NB4 (cell line): ENCODE measurements at places on chromosomes 2 and 18.
A peak's percentile ranks its signal among the peaks of the same experiment; 100 is the strongest.

GRCh38 chr18:26185267-26185666 lies 41.0 kb upstream of the TAF4B start:
- DNase-seq = peak; percentile 1

DNA sequence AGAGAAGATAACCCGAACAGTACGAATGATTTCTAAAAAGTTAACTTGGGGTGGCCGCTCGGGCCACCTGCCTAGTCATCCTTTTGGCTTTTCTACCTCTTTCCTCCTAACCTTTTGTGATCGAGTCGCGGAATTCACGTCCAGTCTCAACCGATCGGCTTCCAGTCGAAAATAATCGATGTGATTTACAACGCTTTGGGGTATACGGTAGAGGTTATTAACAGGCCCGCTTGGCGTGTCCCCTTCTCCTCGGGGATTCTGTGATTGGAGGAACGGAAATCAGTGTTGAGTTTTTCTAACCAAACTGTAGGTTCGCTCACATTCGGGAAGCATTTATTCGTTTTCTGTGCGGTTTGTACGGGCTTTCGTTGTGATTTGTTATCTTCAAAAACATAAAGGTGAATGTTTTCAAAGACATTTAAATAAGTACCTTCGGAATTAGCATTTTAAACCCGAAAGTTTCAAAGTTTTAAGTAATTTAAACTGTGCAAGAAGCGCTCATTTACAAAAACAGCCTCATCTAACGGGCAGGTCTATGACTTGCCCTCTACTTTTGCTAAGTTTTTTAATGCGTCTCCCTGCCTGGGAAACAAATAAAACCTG lies 588 bp upstream of the FOXI3 start:
- no peak for DNase-seq

DNA sequence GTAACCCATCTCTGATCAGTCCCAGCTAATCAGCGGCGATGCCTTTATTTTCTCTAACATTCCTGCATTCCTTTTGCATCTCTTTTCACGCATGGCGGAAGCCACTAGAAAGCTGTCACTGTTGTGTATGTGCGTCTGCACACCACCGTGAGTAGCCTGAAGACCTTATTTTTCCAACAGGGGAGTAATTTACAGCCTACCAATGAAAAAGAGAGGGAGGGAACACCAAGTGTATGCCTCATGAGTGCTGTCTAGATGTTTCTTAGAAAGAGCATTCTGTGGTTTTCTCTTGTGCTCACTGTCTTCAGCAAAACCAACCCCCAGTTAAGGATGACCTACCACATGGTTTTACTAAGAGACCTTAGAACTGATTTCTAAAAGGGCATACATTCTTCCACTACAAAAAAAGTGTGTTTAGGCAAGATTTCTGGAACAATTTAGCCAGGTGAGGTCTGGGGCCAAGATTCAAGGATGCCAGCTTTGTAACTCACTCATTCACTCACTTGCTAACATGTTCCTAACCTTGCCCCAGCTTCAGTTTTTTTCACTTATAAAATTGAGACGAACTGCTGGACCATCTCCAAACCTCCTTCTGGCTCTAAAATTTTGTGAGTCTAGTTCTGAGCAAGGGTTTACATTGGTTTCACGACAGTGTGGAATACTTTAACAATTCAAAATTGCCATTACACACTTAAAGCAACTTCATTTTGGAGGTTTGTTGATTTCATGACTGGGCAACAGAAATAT lies 51.4 kb downstream of the BCL2 start:
- no peak for DNase-seq

GRCh38 chr2:239725551-239725890 lies 299.6 kb downstream of the NDUFA10 start:
- DNase-seq = no peak

GRCh38 chr2:234410526-234410925 lies 86.4 kb downstream of the ARL4C start:
- DNase-seq = no peak

DNA sequence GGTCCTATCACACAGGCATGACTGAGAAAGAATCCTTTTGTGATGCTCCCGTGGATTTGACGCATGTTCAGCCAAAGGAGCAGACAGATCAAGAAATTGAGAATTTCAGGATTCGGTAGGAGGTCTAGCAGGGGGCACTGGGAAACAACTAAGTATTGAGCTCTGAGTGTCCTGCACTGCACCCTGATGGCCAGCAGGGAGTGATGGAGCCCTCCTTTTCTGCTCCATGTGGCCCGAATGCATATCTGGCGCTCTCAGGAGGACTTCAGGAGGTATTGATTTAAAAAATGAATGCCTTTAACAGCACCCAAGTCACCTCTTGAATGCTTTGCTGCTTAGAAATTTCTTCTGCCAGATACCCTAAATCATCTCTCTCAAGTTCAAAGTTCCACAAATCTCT lies 58.0 kb downstream of the ZNF519 start:
- peak; percentile 6 for DNase-seq

GRCh38 chr2:152097290-152097800 lies 1.5 kb downstream of the CACNB4 start:
- DNase-seq = peak; percentile 30

DNA sequence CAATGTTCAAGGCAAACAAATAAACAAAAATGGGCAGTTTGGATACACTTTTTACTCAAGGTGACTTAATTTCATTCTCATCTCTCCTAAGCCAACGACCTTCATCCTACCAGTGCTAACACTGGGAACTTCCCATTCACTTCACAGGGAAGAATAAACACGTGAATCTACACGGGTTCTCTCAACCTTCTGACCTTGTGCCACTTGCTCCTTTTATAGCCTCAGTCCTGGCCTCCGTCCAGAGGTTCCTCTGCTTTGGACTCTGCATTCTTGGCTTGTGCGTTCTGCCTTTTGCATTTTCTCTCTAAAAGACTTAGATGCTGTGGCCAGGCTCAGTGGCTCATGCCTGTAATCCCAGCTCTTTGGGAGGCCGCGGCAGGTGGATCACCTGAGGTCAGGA lies 13.8 kb downstream of the ZNF2 start:
- DNase-seq = no peak

GRCh38 chr2:8306530-8307351 lies 375.1 kb upstream of the ID2 start:
- DNase-seq = no peak

GRCh38 chr18:9221040-9221439 lies 84.5 kb downstream of the ANKRD12 start:
- DNase-seq = no peak

DNA sequence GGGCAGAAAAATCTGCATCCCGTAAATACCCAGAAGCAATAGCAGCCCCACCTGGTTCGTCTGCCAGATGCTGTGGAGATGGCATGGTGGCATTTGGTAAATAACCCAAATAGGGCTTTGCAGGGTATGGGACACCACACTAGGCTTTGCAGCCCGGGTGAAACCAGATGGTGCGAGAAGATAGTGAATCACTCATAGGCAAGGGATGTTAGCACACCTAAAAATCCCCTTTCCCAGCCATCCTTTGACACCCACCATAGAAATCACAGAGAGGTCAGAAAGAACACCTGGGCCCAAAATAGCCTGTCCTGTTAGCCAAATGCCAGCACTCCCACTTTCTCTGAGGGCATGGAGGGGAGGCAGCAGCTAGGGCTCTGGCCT lies 47.6 kb downstream of the BCL11A start:
- no peak for DNase-seq
